ENCODE measurements at places on chromosomes 2 and 18. TPM values are rescaled to one million over a fixed set of nuclear protein-coding genes. Genes with fewer than 3 reads are reported as not detected.

DNA sequence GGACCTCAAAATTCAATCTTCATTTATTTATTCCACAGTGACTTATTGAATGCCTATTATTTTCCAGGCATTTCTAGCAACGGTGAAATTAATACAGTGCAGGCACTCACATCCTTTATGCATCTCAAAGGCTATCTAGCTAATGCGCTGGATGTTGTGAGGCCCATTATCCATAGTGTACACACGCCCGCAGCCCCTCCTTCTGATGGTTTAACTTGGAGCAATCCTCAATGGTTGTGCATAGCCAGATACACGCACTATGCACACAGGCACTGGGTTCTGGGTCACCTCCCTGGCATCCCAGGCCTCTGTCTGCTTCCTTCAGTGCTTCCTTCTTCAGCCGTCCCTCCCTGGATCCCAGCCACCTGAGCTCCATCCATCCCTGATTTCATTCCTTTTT lies 108.5 kb upstream of the BOD1L2 start:
- no peak overlapping the region for H3K27ac ChIP-seq
- no peak for DNase-seq
- no peaks in the 10 kb centered on the region for H3K36me3 ChIP-seq
- no peaks in the 10 kb centered on the region for H3K4me1 ChIP-seq

Gene ACVR1C
- 5.2 TPM for total RNA-seq

Gene MAP3K2
- total RNA-seq: 105 TPM

DNA sequence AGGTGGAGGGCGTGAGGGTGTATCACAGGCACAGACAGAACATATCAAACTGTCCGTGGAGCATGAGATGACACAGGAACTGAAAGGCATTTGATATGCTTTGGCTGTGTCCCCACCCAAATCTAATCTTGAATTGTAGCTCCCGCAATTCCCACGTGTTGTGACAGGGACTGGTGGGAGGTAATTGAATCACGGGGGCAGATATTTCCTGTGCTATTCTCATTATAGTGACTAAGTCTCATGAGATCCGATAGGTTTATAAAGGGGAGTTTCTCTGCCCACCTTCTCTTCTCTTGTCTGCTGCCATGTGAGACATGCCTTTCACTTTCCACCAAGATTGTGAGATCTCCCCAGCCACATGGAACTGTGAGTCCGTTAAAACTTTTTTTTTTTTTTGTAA lies 123.1 kb upstream of the PIEZO2 start:
- no peaks in the 10 kb centered on the region for H3K4me1 ChIP-seq
- no peak for DNase-seq
- no peaks in the 10 kb centered on the region for H3K36me3 ChIP-seq
- H3K4me3 ChIP-seq: no peak overlapping the region
- no peak overlapping the region for H3K27ac ChIP-seq

Gene MEP1B
- not detected for total RNA-seq

- DNase-seq: no peak
- H3K4me3 ChIP-seq: no peak overlapping the region
- H3K4me1 ChIP-seq: no peaks in the 10 kb centered on the region
- H3K27me3 ChIP-seq: no peaks in the 10 kb centered on the region
- no peak overlapping the region for H3K27ac ChIP-seq
Measured at GRCh38 chr18:58021504-58021903, 22.5 kb upstream of the NEDD4L start.

DNA sequence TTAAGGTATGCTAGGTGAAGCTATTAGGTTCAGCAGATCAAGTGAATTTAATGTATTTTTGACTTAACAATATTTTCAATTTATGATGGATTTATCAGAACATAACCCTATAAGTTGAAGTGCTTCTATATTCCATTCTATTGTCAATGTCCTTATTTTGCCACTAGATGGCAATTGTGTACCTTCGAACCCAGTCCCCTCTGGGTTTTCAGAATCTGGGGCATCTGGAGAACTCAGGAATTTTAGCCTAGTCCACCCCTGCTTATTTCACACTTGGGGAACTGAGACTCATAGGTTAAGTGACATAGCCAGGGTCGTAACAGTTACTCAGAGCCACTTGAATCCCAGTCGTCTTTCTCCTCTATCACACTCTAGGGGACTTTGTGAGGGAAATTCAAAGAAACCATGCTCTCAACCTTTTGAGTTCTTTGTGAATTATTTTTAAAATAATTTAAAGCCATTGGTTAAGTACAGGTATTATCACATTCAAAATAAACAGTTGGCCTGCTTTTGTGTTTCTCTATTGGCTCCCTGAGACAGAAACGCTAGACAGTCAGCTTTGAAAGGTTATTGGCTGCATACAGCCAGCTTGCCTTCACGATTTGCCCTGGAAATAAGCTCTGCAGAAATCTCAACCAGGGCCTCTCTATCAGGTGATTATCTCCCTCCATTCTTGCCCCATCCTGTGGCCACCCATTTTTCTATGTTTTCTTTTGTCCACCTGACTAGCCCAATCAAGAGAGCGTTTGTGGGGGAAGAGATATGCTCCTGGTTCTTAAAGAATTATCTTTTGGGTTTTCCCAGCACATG lies 145.0 kb downstream of the TTC27 start:
- no peaks in the 10 kb centered on the region for H3K4me1 ChIP-seq
- no peak for DNase-seq
- H3K27me3 ChIP-seq: no peaks in the 10 kb centered on the region
- H3K4me3 ChIP-seq: no peak overlapping the region

- no peaks in the 10 kb centered on the region for H3K4me1 ChIP-seq
- H3K27ac ChIP-seq: no peak overlapping the region
- H3K27me3 ChIP-seq: no peaks in the 10 kb centered on the region
- no peaks in the 10 kb centered on the region for H3K36me3 ChIP-seq
- H3K4me3 ChIP-seq: no peak overlapping the region
Measured at GRCh38 chr2:48265169-48266030, 264.6 kb upstream of the STON1 start.

GRCh38 chr2:188916736-188917135 lies 57.4 kb upstream of the COL3A1 start:
- H3K36me3 ChIP-seq: no peaks in the 10 kb centered on the region
- H3K4me1 ChIP-seq: no peaks in the 10 kb centered on the region
- H3K4me3 ChIP-seq: no peak overlapping the region
- no peaks in the 10 kb centered on the region for H3K27me3 ChIP-seq

Gene PRSS56
- not detected for total RNA-seq

Gene SERPINB3
- not detected for total RNA-seq

- H3K36me3 ChIP-seq: no peaks in the 10 kb centered on the region
- H3K27ac ChIP-seq: no peak overlapping the region
- no peak for DNase-seq
- peaks cover 4% of the 10 kb centered on the region for H3K27me3 ChIP-seq
- no peak overlapping the region for H3K4me3 ChIP-seq
Measured at GRCh38 chr2:23330214-23330613, 54.8 kb upstream of the KLHL29 start.

All from CD4-positive, alpha-beta T cell (primary cell).